ENCODE measurements at places on chromosomes 4 and X. TPM values are rescaled to one million over a fixed set of nuclear protein-coding genes. Genes with fewer than 3 reads are reported as not detected.

SRPX2 gene
- 31.6 TPM for total RNA-seq

CPE gene
- total RNA-seq = 48.3 TPM

MSANTD1 gene
- 0.26 TPM for total RNA-seq

VEGFC gene
- total RNA-seq = 8.7 TPM

GABRE gene
- 32.1 TPM for total RNA-seq

KCTD8 gene
- under 0.01 TPM for total RNA-seq

GPR119 gene
- total RNA-seq = not detected

ODAM gene
- not detected for total RNA-seq
